AML-193 (cell line): ENCODE measurements at places on chromosomes 4 and X.

DNA sequence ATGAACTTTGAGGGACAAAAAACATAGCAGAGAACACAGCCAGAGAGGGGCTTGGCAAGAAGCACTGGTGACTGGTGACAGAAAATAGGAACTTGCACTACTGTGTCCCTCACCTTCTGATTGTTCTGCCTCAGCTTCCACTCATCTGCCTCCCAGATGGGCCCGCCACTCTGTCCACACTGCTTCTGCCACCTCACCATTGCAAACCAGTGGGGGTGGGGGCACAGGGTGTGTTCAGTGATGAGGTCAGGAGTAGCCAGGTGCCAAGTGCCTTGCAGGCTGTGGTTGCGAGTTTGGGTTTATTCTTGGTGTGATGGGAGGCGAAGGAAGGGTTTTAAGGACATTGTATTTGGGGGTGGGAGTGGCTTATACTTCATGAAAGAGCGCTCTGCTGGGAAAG lies 9.1 kb upstream of the UBA1 start:
- no peak for DNase-seq

DNA sequence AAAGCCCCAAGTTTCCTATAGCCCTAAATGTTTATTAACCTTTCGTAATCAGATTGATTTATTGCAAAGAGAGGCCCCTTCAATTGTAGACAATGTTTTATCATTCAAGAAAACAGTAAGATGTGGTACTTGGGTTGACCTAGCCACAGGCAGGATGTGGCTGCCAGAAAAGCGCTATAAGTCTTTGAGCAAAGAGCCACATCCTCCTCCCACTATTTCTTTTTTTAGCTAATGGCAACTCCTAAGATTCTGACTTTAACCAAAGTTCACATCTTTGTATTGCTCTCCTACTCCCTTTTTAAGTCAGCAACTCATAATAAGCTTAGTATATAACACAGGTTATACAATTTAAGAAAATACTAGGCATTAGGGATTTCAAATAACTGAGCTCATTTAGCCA lies 70.7 kb upstream of the PPP3CA start:
- no peak for DNase-seq

DNA sequence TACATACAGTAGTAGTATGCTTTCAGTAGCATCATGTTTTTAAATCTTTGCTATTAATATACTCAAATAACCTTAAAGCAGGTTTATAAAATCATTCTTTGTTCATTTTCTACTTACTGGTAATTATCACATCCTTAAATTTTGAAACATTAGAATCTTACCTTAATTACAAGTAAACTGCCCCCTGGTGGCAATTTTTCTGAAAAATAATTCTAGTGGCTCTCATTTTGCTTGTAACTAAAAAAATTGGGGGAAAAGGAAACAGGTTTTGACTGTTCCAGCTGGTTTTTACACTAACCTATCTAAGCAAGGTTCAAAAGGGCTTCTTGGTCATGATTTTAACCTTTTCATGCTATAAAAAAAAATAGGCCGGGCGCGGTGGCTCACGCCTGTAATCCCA lies 18.5 kb upstream of the DCAF4L1 start:
- peak; percentile 28 for DNase-seq

- DNase-seq, result no peak
Measured at GRCh38 chr4:17492058-17492741, 19.7 kb downstream of the QDPR start.

DNA sequence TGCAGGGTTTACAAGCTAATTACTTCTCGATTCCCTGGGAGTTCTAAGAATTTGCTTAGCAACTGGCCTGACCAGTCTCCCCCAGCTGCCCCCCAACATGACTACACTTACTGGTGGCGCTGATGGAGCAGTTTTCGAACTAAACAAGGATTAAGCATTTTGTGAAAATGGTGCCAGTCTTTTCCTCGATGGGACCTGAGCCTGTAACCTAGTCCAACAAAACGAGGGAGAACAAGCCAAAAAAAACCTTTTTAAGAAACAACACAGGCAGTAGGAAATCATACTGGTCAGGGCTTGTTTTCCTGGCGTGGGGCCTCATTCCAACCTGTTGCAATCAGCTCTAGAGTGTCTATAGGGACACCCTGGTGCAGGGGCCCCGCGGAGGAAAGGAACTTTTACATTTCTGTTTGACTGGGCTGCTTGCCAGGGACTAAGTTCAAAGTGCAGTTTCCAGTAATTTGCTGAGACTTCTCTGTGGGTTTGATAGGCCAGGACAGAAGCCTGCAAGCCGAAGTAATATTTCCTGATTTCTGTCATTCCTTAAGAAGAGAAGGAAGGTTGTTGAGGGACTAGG lies 158.7 kb downstream of the SPRY1 start:
- peak; percentile 12 for DNase-seq

- DNase-seq, result peak; percentile 63
Measured at GRCh38 chr4:78650106-78651024, 98.8 kb downstream of the ANXA3 start.

DNA sequence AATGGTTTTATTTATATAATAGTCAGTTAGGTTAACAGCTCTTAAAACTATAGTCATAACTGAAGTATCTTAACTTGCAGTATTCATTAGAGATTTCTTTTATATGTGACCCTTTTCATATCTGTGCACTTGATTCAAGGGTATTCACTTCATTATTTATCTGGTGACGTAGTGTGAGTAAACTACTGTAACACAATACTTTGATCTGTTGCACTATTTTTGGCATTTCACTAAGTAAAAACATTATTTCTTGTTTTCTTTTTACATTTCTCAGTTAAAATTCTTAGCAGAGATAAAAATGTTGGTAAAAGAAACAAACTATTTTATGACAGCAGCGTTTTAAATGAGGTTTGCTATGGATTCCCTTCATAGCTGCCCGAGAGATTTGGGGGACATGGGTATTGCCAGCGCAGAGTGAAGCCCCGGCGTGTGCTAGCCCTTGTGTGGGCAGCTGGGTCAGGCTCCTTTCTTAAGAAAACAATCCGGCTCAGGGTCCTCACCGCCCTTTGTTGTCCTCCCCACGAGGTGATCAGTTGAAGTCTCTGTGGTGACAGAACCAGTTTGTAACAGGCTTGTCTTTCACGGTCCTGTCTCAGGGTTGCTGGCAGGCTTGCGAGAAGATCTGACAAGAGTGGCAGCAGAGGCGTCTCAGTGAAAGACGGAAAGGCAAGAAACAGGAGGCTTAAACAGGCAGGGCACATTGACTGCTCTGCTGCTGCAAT lies 293.4 kb downstream of the BMPR1B start:
- no peak for DNase-seq

DNA sequence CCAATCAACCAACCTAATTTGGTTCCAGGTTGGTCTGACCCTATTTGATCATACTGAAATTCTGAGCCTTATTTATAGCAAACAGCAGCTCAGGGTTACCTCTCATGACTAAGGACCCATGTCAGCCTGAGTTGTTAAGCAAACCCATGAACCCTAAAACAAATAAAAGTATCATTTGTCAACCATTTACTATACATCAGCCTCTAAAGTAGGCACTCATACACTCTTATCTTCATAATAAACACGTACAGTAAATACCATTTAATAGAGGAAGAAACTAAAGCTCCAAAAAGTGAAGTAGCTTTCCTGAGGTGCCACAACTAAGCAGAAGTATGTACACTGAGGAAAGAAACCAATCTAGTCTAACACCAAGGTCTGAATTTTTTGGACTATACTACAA lies 25.2 kb downstream of the MANBA start:
- DNase-seq, result no peak

DNA sequence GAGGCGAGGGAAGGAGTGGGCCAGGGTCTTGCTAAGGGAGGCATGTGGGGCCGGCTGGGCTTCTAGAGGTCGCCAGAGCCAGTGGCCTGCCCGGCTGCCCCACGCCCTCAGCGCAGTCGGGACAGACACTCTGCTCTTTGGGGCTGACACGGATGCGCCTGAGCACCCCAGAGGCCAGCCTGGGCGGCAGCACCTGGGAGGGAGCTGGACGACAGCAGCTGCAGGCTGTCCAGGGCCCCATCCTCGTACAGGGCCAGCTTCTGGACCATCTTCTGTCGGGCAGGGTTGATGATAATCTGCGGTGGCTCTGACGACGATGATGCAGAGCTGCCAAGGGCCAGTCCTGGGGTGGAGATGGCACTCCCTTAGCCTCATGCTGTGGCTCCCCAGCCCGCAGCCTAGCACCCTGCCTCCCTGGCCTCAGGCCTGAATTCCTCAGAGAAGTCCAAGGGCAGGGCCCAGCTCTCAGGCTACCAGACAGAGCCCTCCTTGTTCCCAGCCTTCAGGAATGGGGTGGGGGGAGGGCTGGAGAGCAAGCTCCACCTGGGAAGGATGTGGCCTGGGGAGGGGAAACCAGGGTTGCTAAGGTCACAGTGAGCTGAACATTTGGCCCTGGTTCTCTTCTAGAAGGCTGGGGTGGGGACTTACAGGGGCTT lies 7.2 kb downstream of the IRAK1 start:
- DNase-seq, result no peak

DNA sequence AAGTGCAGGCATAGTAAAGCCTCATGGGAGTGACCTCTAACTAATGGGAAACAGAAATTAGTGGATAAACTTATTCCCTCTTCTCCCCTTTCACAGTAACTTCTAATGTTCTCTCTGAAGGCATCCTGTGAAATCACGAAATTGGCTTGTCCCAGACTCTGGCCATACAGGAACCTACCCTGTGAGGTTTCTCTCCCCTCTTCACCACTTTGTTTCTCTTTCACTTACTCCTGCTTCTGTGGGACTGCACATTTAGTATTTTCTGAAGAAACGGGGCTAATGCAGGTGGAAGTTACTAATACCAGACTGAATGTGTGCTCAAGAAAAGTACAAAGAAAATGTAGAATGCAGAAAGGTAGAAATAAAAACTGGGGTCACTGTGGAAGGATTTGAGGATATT lies 20.0 kb downstream of the ZNF330 start:
- DNase-seq, result no peak

- no peak for DNase-seq
Measured at GRCh38 chr4:118318931-118319330, 33.9 kb downstream of the PRSS12 start.

GRCh38 chr4:148162991-148163390 lies 279.2 kb downstream of the NR3C2 start:
- no peak for DNase-seq

DNA sequence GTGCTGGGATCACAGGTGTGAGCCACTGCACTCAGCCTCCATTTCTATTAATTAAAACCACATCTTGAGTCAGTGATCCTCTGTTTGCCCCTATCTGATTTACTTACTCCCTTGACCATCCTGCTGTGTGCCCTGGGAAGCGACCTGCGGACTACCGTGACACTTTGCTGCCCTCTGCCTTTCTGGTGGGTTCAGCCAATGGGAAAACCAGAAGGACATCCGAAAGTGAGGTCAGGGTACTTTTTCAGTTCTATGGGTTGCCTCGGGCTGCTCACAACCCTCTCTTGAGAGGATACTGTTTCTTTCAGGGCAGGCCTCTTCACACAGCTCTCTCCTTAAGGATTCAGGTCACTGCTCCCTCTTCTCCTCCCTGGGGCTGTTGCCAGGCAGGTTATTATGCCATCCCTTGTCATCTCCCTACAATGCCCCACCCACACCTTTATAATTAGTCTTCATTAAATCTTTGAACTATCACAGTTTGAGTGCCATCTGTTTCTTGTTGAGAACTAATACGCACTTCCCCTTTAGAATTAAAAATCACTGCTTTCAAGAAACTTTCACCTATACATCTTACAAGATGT lies 21.4 kb downstream of the PLAC8 start:
- DNase-seq, result no peak

- peak; percentile 25 for DNase-seq
Measured at GRCh38 chr4:70737006-70737405, 15.2 kb downstream of the RUFY3 start.
